Activated CD4-positive, alpha-beta T cell treated with anti-CD3 and anti-CD28 coated beads, Interleukin-2, amount 50 U/mL, for 16 hours (primary cell): ENCODE measurements at places on chromosomes 5 and 9.

DNA sequence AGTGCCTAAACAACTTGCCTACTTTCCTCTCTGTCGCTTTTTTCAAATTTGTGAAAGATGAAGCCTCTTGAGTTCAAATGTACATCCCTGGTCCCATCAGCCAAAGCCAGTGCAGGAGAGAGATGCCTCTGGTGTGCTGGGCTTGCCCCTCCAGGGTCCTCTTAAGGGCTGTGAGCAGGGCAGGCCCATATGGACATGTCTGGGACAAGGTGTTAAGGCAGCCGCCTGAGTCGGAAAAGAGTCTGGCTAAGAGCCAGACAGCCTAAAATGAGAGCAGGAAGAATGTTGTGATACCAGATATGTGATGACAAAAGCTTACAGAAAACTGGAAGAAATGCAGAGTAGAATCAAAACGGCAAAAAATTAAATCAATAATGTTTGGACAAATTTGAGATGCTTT, 72.5 kb downstream of the APTX start:
- DNase-seq, result no peak

- DNase-seq, result no peak
Observed at GRCh38 chr9:81146241-81146640, 543.1 kb downstream of the TLE1 start.

- no peak for DNase-seq
Observed at GRCh38 chr9:78791779-78792178, 494.9 kb downstream of the PSAT1 start.

- DNase-seq, result peak; percentile 42
Observed at GRCh38 chr9:706606-707459, 134.7 kb upstream of the DMRT1 start.

- DNase-seq, result no peak
Observed at GRCh38 chr9:3879726-3880505, 354.1 kb upstream of the RFX3 start.

DNA sequence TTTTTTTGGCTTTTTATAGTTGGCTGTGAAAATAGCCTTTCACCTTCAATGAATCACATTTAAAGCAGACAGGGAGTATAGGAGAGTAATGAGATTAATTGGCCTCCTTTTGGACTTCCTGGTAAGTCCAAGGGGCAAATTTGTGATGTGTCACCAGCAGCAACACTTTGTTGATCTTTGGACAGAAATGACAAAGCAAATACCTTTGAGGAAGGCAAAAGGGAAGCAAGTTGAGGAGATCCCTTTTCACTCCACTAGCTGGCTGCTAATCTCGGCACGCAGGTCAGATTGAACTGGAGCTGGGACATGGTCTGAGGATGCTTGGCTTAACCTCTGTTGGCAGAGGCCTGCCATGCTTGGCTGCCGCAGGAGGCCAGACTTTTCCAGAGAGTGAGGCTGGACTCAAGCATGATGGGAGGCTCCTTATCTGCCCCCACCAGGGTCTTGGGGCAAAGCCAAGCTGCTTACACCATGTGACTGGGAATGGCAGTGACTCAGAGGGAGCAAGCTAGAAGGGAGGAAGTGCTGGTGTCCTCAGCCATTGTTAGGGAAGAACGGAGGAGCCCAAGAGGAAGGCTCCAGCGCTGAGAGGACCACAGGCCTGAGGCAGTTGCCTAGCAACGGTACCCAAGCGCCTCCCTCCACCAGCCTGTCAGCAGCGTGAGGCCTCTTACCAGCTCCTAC, 174.5 kb upstream of the MAP1B start:
- no peak for DNase-seq
